Activated CD4-positive, alpha-beta T cell treated with anti-CD3 and anti-CD28 coated beads, Interleukin-2, amount 10 ng/mL, durations not matched to agents 7 days and 5 days (primary cell): ENCODE measurements at places on chromosomes 12 and 14. TPM values are rescaled to one million over a fixed set of nuclear protein-coding genes. Genes with fewer than 3 reads are reported as not detected.

GRCh38 chr12:12387501-12387900 lies 30.6 kb downstream of the BORCS5 start:
- no peak overlapping the region for H3K4me3 ChIP-seq
- H3K36me3 ChIP-seq, result peaks cover 50% of the 10 kb centered on the region
- H3K27ac ChIP-seq, result no peak overlapping the region
- no peak for DNase-seq
- H3K4me1 ChIP-seq, result peaks cover 49% of the 10 kb centered on the region

DNA sequence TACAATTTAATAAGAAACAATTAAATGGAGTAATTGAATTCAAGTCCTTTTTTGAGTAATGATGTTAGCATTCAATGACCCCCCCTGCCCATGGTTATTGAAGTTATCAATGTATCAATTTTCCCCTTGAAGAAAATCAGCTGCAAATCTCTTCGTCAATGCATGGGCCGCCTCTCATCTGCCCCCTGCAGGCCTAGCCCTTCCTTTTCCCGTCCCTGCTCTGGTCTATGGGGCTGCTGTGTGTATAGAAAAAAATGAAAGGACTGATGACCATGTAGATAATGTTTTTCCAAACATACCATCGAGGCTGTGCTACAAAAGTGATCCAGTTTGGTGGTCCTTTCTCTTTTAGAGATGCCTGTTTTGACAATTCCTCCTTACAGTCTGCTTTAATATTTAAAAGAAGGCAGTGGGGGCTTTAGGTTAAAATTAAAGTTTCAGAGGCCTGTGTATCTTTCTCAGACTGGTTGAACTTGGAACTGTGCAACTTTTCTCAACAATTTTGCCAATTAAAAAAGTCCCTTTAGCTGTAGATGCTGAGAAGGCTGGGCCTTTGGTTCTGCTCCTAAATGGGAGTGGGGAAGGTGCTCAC lies 98.4 kb downstream of the APAF1 start:
- H3K4me3 ChIP-seq, result no peak overlapping the region
- H3K36me3 ChIP-seq, result no peaks in the 10 kb centered on the region
- peaks cover 40% of the 10 kb centered on the region for H3K4me1 ChIP-seq

DNA sequence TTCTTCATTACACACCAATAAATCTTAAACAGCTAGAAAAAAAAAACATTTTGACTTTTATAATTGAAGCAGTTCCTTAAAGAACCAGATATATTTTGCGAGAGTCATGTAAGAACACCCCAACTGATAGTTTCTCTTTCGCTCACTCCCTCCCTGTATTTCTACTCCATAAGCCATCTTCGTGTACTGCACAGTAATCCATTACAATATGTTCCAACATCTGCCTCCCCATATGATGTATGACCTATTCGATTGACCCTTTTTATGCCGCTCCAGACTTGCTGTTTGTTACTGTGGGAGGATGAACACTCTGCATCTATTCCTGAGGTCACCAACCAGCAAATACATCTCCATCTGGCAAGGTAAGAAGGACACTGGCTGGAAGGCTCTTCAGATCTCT lies 331.7 kb downstream of the SOX5 start:
- H3K4me1 ChIP-seq, result no peaks in the 10 kb centered on the region
- H3K27me3 ChIP-seq, result no peaks in the 10 kb centered on the region
- H3K4me3 ChIP-seq, result no peak overlapping the region
- no peak overlapping the region for H3K27ac ChIP-seq

Gene RFX4
- not detected for total RNA-seq

Gene TCTN1
- 4.3 TPM for total RNA-seq

GRCh38 chr14:90355540-90356518 lies 24.1 kb upstream of the NRDE2 start:
- H3K27ac ChIP-seq, result no peak overlapping the region
- DNase-seq, result no peak
- H3K36me3 ChIP-seq, result no peaks in the 10 kb centered on the region
- peaks cover 13% of the 10 kb centered on the region for H3K27me3 ChIP-seq
- H3K4me3 ChIP-seq, result no peak overlapping the region

Gene RNASE3
- total RNA-seq, result not detected

DNA sequence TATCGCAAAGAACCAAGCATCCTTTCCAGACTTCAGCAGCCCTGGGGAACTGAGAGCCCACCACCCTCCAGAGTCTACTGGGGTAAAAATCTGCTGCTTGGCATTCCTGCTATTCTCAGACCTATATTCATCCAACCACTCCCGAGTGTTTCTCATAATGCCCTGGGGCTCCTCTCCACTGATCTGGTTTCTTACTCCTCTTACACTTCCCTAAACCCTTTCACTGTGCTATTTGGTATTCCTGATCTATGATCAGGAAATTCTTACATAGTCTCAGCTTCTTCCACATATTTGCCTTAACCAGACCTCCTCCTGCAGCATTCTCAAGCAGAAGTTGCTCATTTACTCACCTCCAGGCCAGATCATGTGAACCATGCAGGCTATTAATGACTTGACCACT lies 82.4 kb downstream of the SYT10 start:
- H3K4me3 ChIP-seq, result no peak overlapping the region
- H3K4me1 ChIP-seq, result no peaks in the 10 kb centered on the region
- no peak overlapping the region for H3K27ac ChIP-seq
- H3K27me3 ChIP-seq, result no peaks in the 10 kb centered on the region

GRCh38 chr14:44586910-44587309 lies 79.8 kb upstream of the FSCB start:
- no peak for DNase-seq
- no peak overlapping the region for H3K27ac ChIP-seq
- H3K27me3 ChIP-seq, result no peaks in the 10 kb centered on the region
- no peak overlapping the region for H3K4me3 ChIP-seq

GRCh38 chr12:94819011-94819410 lies 168.7 kb upstream of the TMCC3 start:
- no peak for DNase-seq
- H3K36me3 ChIP-seq, result no peaks in the 10 kb centered on the region
- H3K4me1 ChIP-seq, result no peaks in the 10 kb centered on the region

DNA sequence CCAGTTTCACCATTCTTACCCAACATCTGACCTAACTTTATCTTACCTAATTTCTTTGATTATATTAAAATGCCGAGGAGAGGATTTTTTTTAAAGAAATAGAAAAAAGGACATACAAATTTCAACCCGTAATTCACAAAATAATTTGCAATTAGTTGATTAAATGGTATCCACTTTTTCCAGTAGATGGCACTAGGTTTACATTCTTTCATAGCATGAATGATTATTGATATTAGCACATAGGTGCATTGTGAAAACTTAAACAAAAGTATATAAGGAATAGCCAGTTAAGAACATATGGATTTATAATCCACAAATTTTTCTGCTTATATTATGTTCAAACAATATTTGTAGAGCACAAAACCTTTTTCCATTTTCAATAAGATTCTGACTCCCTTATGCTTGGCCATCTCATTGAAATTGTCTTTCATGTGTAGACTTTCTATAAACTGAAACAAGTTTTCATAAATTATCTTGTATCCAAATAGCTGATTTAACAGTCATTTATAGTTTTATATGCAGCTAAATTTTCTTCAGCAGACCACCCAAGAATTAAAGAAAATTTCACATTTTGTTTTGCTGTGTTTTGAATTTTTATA lies 35.3 kb downstream of the MSRB3 start:
- no peak overlapping the region for H3K4me3 ChIP-seq
- H3K4me1 ChIP-seq, result no peaks in the 10 kb centered on the region
- peaks cover 4% of the 10 kb centered on the region for H3K27me3 ChIP-seq
- no peak overlapping the region for H3K27ac ChIP-seq
- no peaks in the 10 kb centered on the region for H3K36me3 ChIP-seq
- DNase-seq, result no peak

Gene CLEC6A
- total RNA-seq, result not detected

DNA sequence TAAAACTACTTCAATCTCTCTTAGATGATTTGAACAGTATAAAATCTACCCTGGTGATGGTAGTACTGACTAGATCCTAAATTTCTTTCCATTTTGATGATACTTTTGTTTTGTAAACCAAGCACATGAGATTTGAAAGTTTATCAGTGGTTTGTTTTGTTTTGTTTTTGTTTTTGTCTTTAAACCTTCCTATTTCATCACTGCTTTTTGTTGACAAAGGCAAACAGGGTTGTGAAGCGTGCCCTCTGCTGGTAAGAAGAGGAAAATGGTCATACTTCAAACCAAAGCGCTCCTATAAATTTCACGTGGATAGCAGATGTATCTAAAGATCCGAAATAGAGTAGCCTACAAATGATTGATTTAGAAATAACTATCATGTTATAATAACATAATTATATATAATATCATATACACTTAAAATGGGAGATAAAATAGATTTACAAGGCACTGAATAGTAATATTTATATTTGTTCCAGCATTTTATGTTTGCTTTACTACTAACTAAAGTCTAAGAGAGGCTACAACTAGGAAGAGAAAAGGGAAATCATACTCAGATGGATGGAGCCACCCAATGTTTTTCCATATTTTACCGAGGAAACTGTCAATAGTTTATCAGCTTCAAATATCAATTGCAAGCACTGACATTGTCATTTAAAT lies 254.0 kb upstream of the USP15 start:
- peak; percentile 31 for DNase-seq
- peaks cover 2% of the 10 kb centered on the region for H3K27me3 ChIP-seq
- H3K4me3 ChIP-seq, result no peak overlapping the region
- H3K4me1 ChIP-seq, result no peaks in the 10 kb centered on the region
- no peaks in the 10 kb centered on the region for H3K36me3 ChIP-seq

Gene KSR2
- total RNA-seq, result 0.04 TPM

GRCh38 chr12:65517656-65518210 lies 239.2 kb downstream of the MSRB3 start:
- H3K36me3 ChIP-seq, result no peaks in the 10 kb centered on the region
- no peaks in the 10 kb centered on the region for H3K27me3 ChIP-seq
- H3K4me3 ChIP-seq, result no peak overlapping the region
- H3K27ac ChIP-seq, result no peak overlapping the region
- no peaks in the 10 kb centered on the region for H3K4me1 ChIP-seq

DNA sequence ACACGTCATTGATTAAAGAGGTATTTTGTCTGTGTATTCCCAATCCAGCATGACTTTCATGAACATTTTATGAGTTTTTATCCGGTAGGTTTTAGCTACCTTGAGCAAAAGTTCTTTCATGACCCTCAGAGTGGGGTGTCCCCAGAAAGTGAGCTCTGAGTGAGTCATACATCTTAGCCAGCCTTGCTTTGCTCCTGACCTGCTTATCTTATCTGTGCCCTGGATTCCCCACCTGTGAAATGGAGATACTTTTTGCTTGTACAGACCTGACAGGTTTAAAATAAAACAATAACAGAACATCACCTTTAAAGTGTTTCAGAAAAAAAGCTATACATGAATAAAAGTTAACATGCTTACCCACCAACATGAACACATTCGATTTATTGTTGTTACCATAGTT lies 202.8 kb upstream of the SOX5 start:
- H3K27me3 ChIP-seq, result no peaks in the 10 kb centered on the region
- DNase-seq, result no peak
- H3K4me3 ChIP-seq, result no peak overlapping the region
- H3K4me1 ChIP-seq, result no peaks in the 10 kb centered on the region

Gene TMEM119
- 1.2 TPM for total RNA-seq

DNA sequence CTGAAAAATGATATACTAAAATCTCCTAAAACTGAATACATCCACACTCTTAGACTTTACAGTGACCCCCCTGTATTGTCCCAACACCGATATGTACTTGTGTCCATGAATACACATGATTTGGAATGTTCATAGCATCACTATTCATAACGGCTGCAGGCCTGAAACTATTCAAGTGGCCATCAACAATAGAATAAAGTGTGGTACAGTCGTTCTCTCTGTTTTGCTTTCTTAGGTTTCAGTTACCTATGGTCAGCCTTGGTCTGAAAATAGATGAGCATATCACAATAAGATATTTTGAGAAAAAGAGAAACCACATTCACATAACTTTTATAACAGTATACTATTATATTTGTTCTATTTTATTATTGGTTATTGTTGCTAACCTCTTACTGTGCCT lies 150.6 kb downstream of the ASCL4 start:
- no peak overlapping the region for H3K4me3 ChIP-seq
- H3K27me3 ChIP-seq, result peaks cover 34% of the 10 kb centered on the region
- H3K36me3 ChIP-seq, result no peaks in the 10 kb centered on the region

- H3K4me1 ChIP-seq, result no peaks in the 10 kb centered on the region
- DNase-seq, result no peak
- H3K27ac ChIP-seq, result no peak overlapping the region
Measured at GRCh38 chr14:90368946-90369721, 27.7 kb upstream of the CALM1 start.

GRCh38 chr12:11823593-11823992 lies 174.1 kb downstream of the ETV6 start:
- DNase-seq, result no peak
- H3K27me3 ChIP-seq, result no peaks in the 10 kb centered on the region
- H3K27ac ChIP-seq, result peak overlapping the region; percentile 17
- H3K4me1 ChIP-seq, result peaks cover 30% of the 10 kb centered on the region

Gene GALNT9
- total RNA-seq, result not detected

GRCh38 chr14:50559990-50560930 lies at the start of gene ATL1:
TSS of gene ATL1 (plus strand) at chr14:50560145. CDS start at chr14:50560266, 121 bp downstream.
- H3K27me3 ChIP-seq, result peaks cover 62% of the 10 kb centered on the region
- DNase-seq, result peak; percentile 51
- H3K36me3 ChIP-seq, result no peaks in the 10 kb centered on the region

DNA sequence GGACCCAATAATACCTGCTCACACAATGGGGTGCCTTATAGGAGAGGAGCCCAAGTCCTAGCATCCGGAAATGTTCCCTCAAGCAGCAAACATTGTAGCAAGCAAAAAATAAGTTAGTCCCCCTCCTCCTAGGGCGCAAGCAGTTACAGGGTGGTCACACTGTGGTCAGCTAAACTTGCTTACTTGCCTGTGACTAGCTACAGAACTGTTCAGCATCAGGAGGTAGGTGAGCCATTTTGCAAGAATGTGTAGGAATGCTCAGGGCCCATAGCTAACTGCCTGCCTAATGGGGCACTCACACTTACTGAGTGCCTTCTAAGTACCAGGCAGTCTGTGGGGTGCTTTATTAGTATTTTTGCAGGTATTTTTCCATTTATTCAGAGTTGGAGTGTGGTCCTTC lies 154.6 kb upstream of the GRIN2B start:
- DNase-seq, result no peak
- H3K27ac ChIP-seq, result no peak overlapping the region
- peaks cover 14% of the 10 kb centered on the region for H3K27me3 ChIP-seq
- H3K36me3 ChIP-seq, result no peaks in the 10 kb centered on the region

- no peak overlapping the region for H3K27ac ChIP-seq
- no peaks in the 10 kb centered on the region for H3K4me1 ChIP-seq
- peaks cover 13% of the 10 kb centered on the region for H3K27me3 ChIP-seq
- H3K4me3 ChIP-seq, result no peak overlapping the region
Measured at GRCh38 chr12:25301798-25302197, 51.1 kb upstream of the KRAS start.
